ENCODE measurements at places on chromosomes 11 and 22.

DNA sequence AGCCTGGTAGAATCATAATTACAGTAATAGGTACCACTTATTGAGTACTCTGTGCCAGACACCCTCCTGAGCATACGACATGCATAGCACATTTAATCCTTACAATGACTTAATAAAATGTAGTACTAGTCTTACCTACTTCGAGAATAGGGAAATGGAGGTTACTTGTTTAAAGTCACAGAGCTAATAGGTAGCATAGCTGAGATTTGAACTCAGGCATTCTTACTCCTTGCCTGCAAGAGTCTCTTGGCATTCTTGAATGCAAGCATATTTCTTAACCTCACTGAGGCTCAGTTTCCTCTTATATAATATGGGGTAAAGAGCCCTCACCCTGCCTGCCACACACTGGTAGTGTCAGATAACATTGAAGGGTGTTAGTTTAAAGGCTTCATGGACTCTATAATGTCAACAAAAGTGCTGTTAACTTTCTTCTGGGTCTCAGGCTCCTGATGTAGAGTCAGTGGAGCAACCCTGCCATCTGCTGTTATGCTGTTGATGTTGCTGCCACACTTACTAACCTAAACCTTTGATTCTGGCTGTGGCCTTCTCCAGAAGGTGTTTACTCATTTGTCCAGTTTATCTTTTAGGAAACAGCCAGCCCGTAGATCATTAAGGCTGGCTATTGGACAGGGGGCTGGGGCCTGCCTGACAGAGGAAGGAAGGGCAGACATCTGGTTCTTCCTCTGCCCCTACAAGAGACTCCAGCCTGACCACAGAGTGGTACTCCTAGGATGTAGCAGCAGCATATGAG, 18.9 kb downstream of the LIMK2 start:
- DNase-seq = no peak

DNA sequence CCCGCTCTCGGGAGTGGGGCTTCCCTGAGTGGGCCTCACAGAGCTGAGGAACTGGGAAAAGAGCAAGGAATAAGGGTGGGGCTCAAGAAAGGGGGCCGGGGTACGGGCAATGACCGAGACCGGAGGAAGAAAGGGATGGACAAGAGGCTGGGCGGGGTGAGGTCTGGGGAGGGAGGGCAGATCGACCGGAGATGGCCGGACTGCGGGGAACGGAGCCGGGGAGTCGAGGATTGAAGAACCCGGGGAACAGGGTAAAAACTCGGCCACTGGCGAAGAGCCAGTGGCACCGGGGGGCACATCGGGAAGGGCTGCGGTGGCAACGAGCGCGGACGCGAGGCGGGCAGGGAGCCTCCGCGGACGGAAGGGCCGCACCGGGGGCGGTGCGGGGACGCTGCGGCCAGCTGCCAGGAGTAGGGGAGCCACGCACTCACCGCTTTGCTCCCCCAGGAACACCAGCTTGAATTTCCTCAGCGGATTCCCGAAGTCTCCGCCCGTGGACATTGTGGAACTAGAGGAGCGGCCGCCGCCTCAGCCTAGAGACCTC, 667 bp downstream of the RAB6A start:
- DNase-seq = no peak

DNA sequence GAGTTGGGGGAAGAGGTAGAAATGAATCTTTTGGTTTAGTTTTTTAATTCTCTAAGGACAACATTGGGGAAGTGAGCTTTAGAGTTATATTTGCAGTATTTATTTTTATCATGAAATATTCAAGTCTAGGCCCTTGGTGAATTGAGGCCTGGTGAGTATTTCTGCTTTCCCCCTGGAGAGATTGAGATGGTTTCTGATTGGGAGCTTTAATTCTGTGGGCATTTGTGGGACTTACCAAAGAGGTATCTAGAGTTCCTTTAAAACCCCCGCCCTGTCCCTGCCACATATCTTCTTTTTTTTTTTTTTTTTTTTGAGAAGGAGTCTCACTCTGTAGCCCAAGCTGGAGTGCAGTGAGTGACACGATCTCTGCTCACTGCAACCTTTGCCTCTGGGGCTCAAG, 9.6 kb downstream of the ACO2 start:
- DNase-seq = no peak

DNA sequence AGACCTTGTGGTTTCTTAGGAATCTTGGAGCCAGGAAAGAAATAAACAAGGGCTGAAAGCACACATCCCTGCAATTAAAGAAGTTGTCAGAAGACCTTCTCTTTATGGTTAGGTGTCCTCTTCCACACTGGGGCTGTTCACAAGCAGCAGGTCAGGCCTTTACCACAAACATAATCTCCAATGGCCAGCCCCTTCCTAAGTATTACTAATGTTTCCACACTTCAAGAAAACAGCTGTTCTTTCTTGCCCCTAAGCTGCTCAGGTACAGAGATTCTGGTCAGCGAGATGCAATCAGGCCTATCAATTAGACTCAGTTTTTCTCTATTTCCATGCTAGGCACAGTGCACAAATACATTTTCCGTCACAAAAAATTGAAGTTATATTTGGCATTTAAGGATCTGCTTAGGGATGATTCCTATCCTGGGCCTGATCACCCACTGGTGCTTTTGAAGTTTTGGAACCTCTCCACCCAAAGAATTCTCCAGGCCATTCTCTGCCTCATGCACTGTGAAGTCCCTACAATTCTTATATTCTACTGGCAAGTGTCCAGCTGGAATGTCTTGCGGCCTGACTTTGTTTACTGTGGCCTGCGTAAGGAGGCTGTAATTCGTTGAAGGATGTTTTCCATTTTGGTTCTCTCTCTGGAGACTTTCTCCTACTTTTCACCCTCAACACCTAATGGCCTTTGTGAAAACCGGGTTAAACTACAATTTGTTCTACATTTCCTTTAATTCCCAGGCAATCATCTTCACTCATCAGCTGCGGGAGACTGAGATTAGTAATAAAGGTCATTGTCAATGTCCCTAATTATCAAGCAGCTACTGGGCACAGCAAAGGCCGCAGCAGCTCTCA, 5.1 kb downstream of the PRAME start:
- no peak for DNase-seq

GRCh38 chr11:297051-297585, 2.2 kb downstream of the IFITM5 start:
- no peak for DNase-seq

DNA sequence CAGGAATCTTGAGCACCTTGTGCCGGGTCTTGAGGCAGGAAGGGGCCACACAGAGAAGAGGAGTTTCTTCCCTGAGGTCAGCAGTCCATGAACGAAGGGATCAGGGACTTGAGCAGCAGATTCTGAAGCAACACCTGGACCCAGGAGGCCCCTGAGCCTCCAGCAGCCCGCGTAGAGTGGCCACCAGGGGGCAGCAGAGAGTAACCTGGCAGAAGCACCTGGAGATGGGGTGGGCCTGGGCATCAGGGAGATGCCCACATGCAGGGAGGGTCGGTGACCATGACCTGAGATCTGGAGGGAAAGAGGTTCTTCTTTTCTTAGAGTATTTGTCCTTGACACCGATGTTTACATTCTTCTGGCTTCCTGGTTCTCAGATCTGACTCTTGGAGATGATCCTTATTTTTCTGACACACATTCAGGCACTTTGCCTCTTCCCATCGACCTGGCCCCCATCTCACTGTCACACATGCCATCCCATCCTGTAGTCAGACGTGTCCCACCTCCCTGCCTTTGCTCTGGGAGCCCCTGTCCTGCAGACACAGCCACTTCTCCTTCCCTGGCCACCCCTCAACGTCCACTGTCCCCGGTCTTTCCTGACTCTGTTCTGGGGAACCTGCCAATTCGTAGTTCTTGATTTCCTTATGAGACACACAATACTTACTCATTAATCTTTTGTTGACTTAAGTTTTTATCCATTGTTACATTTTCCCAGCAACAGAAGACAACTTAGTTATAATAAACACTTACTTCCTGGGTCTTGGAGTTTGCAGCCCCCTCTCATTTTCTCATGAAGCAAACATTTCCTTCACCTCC, 66.5 kb downstream of the GGTLC2 start:
- peak; percentile 51 for DNase-seq
